Activated T-cell treated with anti-CD3 and anti-CD28 coated beads, Interleukin-2, amount 50 U/mL, for 48 hours (primary cell): ENCODE measurements at places on chromosomes 7 and 10.

GRCh38 chr10:486206-486605, 203.3 kb downstream of the DIP2C start:
- DNase-seq = peak; percentile 4

GRCh38 chr10:132179551-132180392, 7.0 kb upstream of the DPYSL4 start:
- DNase-seq = no peak

DNA sequence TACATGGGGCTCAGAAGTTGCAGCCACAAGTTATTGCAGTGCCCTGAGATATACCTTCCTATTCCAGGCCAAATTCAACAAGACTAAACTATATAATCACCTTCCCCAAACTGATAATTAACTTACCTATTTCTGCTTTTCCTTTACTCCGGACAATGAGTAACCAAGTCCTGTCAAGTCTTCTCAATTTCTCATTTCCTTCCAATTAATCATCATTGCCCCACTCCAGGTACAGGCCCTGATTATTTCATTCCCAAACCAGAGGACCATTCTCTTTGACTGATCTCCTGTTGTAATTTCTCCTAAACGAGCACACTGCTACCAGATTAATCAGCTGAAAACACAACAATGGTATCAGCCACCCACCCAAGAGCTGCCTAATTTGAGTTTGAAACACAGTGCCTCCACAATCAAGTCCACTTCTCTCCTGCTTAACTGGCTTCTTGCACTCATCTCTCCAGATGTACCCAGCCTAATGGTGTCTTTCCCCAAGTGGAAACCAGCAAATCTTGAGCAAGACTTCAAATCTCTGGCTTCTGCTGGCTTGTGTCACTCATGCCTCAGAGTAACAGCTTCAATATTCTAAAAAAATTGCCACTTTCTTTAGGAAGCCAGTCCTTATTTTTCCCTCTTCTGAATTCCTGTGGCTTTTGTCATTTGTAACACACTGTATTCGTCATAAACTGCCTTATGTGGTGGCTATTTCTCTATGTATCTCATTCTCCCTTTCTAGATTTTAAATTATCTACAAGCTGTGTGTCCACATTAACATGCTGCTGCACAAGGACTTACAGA, 89.1 kb downstream of the CDK6 start:
- no peak for DNase-seq

DNA sequence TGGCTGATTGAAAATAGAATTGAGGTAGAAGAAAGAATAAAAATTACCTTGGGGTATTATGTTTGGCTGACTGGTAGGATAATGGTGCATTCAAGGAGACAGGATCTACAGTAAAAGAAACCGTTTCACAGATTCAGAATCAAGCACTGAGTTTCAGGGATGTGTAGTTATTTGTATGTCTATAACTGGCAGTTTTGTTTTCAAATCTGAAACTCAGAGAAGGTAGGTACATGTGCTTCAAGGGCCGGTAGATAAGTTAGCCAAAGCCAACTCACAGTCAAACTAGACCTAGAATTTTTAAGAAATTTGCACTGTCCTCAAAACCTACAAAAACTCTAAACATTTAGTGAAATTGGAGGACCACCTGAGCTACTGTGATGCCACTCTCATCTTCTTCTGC, 191.5 kb downstream of the FOXP2 start:
- DNase-seq = no peak

DNA sequence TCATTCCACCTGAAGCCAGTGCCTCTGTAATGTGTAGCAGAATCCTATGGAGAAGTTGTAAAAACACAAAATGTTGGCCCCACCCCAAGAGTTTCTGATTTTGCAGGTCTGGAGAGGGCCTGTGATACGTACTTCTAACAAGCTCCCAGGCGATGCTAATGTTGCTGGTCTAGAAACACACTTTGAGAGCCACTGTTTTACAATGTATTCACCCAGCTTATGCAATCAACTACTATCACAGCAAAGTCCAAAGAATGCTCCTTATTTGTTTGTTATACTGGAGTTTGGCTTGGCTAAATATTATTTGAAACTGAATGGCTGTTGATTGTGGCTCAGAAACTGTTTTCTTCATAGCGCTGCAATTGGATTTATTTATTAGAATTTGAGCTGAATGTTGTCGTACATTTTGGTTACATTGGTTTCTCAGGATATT, 44.3 kb downstream of the DNAJB9 start:
- DNase-seq = no peak

DNA sequence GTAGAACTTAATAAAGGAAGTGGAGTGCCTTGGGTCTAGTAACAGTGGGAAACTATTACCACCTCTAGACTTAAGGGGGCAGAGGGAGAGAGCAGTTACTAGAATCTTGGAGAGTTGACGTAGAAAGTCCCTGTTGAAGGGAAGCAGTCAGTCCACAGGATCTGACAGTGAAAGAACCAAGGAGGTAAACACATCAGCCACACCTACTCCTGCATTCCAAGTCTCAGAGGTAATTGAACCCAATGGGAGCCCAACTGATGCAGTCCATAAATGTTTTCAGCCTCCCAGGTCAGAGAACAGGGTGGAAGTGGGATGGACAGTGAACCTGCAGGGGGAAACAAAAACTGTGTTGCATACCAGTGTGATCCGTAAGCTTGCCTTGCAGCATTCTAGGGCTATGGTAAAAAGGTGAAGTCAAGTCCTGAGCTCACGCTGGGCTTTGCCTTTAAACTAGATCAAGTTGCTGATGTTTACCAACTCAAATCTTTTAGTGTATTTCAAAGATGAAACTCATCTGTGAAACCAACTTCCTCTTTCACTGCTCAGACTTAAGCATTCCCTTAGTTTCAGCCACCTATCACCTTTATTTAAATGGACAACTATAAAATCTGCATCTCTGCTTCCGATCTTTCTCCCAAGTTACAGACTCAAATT, 57.2 kb downstream of the SLC16A12 start:
- DNase-seq = no peak

GRCh38 chr7:105656922-105657521, 75.7 kb upstream of the EFCAB10 start:
- peak; percentile 82 for DNase-seq

GRCh38 chr7:69342154-69342884, 256.0 kb upstream of the AUTS2 start:
- no peak for DNase-seq

GRCh38 chr10:3248526-3249306, 76.1 kb upstream of the PITRM1 start:
- DNase-seq = no peak

- DNase-seq = no peak
Measured at GRCh38 chr10:97261656-97262055, 30.8 kb downstream of the ARHGAP19 start.

- no peak for DNase-seq
Measured at GRCh38 chr10:62665771-62666170, 138.7 kb upstream of the ADO start.

DNA sequence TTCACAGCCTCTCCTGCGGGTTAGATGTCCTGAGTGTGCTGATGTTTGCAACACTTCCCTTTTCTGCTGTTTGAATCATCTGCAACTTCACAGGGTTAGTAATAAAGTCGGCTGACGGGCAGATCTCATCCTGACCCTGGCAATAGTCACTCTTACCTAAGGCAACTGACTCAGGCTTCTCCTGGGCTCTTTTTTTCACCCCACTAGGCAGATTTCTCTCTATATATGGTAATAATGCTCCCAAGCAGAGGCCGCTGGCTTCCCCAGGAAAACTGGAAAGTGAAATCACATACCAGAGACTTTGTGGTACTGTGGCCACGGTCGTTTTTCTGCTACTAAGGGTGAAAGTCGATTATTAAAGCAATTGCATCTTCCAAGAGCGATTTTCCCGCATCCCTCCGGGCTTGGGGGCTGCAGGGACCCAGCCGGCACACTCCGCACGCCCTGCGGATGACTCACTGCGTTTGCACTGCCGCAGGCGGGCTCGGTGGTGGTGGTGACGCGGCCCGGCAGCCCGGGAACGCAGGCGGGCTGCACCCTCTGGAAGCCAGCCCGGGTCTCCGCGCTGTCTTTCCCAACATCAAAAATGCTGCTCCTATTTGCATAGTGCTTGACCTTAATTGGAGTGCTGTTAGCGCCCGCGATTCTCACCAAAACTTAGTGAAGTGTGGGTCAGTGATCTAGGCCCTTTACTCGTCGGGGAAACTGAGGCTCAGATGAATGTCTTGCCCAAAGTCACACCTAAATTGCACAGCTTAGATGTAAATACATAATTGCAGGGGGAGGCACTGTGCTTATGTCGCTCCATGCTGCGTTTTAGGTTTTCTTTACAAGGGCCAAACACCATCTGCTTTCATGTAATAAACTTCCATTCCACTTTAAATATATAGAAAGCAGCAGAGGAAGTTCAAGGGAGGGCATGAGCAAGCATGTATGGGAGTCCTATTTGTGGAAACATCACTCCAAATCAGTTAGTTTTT, 47.6 kb upstream of the ITGB1 start:
- DNase-seq = peak; percentile 49

DNA sequence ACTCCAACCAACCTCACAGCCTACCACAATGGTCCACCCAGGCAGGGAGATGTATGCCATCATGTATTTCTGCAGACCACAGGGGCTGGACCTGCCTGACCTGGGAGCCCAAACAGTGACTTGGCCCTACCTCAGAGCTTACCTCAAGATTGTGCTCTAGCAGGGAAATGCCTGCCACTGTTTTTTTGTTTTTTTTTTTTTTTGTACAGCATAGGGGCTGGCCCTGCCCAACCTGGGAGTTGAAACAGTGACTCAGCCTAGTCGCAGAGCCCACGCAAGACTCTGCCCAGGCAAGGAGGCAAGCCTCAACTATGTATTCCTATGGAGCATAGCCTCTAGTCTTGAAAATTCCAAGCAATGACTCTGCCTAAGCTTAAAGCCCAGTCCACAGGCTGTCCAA, 39.3 kb upstream of the CDK6 start:
- DNase-seq = peak; percentile 27

DNA sequence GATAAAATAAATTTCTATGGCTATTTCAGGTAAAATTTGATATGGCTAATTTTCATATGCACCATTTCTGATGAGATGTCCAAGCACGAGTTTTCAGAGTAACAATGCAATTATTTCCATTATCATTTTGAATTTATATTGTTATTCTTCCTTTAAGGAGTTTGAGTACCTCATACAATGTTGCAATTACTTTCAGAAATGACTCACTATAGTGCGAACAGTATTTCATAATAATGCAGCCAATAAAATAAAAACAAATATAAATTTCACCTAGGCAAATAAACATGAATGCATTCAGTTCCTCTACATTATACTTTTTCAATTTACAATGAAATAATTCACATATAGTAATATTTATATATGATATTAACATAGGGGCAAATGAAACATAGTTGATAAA, 78.8 kb upstream of the LRRN3 start:
- DNase-seq = no peak

GRCh38 chr7:55472928-55473725, 99.2 kb downstream of the VOPP1 start:
- DNase-seq = no peak

- no peak for DNase-seq
Measured at GRCh38 chr10:120788771-120789170, 62.4 kb upstream of the WDR11 start.

DNA sequence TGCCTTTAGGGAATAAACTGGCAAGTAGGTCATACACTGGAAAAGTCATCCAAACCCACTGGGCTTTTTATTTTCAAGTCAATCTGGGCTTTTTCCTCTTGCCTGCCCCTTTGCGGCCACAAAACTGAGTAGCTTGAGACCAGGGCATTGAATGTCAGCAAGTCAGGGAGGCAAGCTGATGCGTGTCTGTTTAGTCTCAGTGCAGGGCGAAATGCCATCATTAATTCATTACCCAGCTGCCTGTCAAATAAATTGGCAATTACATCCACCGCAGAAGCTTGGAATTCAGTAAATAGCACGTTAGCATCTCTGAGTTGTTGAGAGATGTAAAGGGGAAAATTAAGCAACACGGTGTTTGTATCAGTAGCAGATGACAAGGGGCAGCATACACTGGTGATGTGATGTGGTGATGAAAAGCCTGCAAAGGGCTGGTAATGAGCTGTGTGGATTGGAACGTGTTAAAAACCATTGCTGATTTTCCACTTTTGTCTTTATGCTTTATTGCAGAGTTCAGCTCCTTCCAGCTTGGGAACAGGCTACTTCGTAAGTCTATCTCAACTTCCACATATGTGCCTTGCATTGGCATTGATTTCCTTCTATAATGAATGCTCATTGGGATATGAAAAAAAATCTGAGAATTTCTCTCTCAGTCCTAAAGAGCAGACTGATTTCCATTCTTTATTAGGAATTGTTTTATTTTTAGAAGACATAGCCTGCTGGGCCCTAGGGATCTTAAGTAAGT, 535.9 kb downstream of the AUTS2 start:
- DNase-seq = no peak

DNA sequence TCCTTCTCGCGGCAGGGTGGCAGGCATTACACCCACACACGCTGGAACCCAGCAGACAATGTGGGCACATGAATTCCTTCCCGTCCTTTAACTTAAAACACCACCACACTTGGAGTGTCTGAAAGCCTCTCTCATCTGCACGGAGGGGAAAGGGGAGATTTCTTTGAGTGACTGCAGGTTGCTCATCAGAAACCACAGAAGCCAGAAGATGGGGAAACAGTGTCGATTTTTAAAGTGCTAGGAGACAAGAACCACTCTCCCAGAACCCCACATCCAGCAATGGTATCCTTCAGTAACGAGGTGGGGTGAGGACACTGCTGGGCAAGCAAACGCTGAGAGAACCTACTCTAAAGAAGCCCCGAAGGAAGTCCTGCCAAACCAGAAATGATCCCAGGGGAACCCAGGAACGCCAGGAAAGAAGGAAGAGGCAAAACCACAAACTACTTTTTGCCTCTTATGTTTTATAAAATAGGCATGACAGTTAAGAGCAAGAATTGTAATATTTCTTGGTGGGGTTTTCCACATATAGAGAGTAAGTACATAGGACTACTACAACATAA, 254.3 kb downstream of the ELFN1 start:
- DNase-seq = peak; percentile 25

DNA sequence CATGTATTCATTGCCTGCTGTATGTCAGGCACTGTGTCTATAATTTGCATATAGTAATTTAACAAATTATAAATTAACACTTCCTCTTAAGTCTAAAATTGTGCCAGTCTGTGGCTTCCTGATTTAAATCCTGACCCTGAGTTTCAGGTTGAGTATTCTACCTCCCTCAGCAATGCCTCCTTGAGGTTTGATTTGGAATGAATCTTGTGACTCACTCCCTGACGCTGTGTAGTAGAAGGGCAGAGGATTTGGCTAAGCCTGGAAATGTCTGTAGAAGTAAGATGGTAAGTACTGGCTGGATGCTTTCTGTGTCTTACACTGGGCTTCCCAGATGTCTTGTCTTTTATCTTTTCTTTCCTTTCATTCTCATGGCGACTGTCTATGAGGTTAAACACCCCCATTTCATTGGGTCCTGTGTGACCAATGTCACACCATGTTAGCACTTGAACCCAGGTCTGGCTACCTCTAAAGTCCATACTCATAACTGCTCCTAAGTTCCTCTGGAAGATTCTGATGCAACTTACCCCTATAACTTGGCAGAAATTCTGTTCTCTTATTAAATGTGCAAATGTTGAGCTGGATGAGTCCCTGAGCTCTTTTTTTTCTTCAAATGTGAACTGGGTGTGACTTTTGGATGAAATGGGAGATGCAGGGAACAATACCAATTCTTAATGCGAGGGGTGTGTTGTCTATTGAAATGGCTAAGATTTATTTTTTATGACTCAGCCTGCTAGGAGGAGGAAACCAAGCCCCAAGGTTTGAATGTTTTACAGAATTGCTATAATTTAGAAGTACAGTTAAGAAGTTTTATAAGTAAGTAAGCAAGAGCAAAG, 48.5 kb downstream of the PLCE1 start:
- DNase-seq = no peak
